ENCODE measurements at places on chromosomes 6 and 20. TPM values are rescaled to one million over a fixed set of nuclear protein-coding genes. Genes with fewer than 3 reads are reported as not detected.

The SYCP2L gene
- total RNA-seq = 0.58 TPM

The C20orf202 gene
- total RNA-seq = not detected

The SLC17A3 gene
- total RNA-seq = not detected

The LAMA2 gene
- total RNA-seq = 20.0 TPM

The MTHFD1L gene
- 8.9 TPM for total RNA-seq

The OR12D3 gene
- total RNA-seq = not detected

The ULBP2 gene
- not detected for total RNA-seq

The C6orf141 gene
- 6.2 TPM for total RNA-seq

The PSMA7 gene
- 202 TPM for total RNA-seq

The TSPO2 gene
- not detected for total RNA-seq

The APCDD1L gene
- total RNA-seq = not detected

The ECHDC1 gene
- total RNA-seq = 71.0 TPM

The THBD gene
- total RNA-seq = 68.7 TPM

The SLA2 gene
- 1.3 TPM for total RNA-seq

The LATS1 gene
- total RNA-seq = 26.8 TPM

The JPH2 gene
- 7.6 TPM for total RNA-seq

The GSTA1 gene
- not detected for total RNA-seq

The LAMA4 gene
- total RNA-seq = 141 TPM

The RAD21L1 gene
- total RNA-seq = not detected

DNA sequence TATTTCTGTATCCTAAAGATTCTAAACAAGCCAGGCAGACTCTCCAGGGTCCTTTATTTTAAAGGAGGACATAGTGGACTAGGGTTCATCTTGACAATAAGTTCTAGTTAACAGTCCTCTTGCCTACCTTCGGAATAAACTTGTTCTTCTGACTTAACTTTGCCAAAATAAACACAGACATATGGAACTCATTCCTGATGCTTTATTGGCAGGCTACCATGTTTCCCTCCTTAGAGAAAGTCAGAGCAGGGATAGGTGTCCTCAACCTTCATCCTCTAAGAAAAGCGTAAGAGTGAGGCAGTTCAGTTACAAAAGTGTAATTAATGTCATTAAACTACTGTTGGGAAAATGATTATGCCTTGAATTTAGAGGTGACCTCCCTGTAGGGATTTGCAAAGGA is 46.9 kb upstream of the NRSN1 start:
- no peak for DNase-seq

DNA sequence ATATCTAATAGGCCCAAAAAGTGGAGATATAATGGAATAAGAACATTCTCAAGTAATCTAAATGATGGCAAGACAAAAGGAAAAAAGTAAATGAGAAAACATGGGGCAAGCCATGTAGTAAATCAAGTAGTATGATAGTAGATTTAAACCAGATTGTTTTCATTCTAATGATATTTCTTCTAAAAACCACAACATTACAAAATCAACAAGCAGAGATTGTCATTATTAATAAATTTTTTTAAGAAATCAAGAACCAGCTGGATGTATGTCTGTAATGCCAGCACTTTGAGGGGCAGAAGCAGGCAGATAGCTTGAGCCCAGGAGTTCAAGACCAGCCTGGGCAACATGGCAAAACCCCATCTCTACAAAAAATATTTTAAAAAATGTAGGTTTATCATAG is 155.0 kb downstream of the RNGTT start:
- no peak for DNase-seq

DNA sequence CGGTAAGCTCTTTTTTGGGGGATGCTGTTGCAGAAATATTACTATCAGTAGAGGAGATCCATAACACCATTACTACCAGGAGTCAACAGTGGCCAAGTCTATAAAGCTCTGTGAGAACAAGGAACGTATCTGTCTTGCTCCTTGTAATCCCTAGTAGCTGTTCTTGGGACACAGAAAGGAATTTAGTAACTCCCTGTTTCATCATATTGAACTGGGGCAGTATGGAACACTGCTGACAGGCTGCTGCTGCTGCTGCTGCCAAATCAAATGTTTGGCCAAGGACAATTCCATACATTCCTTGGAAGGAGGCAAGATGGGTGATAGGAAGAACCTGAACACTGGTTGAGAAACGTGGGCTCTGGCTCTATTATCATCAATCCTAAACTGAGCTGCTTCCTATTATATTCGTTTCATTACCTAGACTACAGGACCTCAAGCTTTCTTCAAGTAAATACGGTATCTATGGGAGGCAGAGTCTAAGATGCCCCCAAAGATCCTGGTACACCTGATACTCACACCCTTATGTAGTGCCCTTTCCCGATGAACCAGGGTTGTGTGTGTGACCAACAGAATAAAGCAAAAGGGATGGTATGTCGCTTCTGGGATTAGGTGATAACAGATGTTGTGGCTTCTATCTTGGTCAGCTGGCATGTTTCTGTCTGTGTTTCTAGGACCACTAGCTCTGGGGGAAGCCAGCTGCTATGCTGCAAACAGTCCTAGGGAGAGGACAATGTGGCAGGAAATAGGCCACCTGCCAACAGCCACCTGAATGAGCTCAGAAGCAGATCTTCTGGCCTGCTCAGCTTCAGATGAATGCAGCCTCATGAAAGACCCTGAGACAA is 39.5 kb downstream of the ELOVL5 start:
- DNase-seq = peak; percentile 38

GRCh38 chr20:19677336-19677735 is 80.7 kb upstream of the RIN2 start:
- no peak for DNase-seq

- no peak for DNase-seq
These were observed 24.7 kb downstream of the MYT1 start for GRCh38 chr20:64188682-64189529.

- DNase-seq = no peak
These were observed 148.4 kb upstream of the BMP5 start for GRCh38 chr6:56023829-56024228.

- no peak for DNase-seq
These were observed 147.5 kb downstream of the THBS2 start for GRCh38 chr6:169106176-169106575.

GRCh38 chr6:72245565-72245964 is 359.2 kb downstream of the RIMS1 start:
- DNase-seq = no peak

GRCh38 chr6:121584586-121585369 is 149.3 kb downstream of the GJA1 start:
- no peak for DNase-seq

GRCh38 chr6:43339168-43339567 is 30.3 kb downstream of the ZNF318 start:
- DNase-seq = no peak

- DNase-seq = peak; percentile 68
These were observed 197.7 kb downstream of the FAXC start for GRCh38 chr6:99151634-99152346.

DNA sequence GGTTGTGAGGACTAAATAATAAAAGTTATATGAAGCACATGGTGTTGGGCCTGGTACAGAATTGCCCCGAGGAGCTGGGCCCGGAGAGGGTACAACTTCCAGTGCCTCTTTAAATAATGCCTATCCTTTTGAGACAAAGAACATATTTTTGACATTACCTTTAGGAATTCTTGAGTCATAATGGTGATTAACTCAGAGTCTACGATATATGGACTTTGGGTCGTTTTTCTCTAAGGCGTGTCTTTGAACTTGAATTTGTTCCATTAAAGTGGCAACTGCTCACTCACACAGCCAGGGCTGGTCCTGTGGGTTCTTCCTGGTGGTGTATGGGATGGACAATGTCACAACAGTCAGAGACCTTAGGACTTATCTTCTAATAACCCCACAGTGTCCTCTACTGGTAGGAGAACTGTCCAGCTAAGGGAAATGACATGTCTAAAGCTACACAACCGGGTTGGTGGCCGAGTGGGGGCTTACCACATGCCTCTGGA is 106.5 kb downstream of the CDC5L start:
- DNase-seq = no peak

DNA sequence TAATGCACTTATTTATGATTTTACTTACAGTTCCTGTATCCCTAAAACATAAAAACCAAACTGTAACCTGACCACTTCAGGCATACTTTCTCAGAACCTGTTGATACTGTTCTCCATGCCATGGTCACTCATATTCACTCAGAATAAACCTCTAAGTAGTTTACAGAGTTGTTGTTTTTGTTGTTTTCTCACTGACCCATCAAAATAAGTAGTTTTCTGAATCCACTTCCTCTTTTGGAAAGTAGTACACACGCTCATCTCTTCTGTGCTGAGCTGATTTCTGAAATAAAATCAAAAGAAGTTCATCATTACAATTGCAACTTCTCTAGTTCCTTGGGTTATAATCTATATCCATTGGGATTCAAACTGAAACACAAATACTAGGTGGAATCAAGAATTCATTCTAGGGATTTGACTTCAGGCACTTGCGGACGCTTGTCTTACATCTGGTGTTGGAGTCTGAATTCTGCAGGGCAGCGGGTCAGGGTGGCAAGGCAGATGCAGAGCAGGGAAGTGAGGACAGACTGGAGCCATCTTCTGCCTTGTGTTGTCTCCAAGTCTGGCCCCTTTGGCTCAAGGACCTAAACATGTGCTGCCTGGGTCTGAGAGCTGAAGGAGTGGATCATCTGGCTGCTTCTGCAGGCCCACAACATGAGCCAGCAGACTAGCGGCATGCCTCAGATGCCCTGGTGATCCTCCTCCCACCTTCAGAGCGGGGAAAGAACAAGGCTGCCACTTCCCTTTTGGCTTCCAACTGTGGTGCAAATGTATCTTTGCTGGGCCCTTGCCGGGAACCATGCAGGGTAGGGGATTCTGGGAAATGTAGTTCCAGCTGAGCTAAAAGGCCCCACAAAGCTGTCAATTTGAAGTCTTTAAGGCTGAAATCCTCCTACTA is 167.9 kb upstream of the MYLIP start:
- no peak for DNase-seq

DNA sequence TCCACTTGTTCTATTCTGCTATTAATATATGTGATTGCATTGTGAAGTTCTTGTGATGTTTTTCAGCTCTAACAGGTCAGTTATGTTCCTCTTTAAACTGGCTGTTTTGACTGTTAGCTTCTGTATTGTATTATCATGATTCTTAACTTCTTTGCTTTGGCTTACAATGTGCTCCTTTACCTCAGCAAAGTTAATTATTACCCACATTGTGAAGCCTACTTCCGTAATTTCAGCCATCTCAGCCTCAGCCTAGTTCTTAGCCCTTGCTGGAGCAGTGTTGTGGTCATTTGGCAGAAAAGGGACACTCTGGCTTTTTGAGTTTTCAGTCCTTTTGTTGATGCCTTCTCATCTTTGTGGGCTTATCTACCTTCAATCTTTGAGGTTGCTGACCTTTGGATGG is 440.2 kb downstream of the TBC1D32 start:
- DNase-seq = peak; percentile 18

- DNase-seq = peak; percentile 83
These were observed 646 bp upstream of the CPNE5 start for GRCh38 chr6:36839749-36840431.

DNA sequence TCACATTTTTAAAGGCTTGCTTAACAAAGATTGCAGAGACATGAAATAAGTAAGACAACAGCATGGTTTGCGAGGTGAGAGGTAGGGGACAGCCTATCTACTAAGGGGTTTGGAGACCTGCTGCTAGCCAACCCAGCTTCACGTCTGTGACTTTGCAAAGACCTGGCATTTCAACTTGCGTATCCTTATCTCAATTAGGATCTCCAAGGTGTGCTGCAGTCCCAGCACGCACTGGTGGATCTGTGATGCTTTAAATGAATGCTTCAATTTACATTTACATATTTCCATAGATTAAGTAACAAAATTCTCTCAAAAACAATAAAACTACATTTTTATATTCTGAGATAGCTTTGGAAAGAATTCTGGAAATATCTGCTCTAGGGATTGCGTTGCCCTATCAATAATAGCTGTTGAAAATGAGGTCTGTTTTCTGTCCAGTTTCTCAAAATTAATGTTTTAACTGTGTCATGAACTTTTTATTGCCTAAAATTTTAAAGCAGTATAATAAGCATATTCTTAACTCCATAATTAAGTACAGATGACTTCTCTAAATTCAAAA is 124.4 kb upstream of the EDN1 start:
- no peak for DNase-seq

DNA sequence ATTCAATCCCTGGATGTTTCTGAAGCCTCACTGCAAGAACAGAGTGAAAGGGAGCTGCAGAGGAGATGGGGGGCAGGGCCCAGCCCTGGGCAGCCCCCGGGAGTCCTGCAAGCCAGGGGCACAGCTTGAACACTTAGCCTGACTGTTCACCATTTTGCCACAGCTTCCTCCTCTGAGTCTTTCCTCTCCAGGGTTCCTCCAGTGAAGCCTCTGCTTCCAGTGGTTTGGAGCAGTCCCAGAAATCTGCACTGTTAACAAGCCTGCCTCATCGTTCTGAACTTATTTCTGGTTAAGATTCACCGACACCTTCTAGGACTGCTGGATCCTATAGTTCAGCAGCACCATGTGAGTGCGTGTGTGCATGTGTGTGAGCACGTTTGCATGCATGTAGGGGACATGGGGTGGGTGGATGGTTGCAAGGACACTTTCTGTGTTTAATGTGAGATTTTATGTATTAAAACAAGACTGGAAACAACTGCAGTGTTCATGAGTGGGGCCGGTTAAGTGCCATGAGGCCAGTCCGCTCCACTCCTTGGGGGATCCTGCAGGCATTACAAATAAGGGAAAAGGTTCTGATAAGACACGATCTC is 24.6 kb downstream of the CEBPB start:
- peak; percentile 44 for DNase-seq

GRCh38 chr20:11159728-11160127 is 485.9 kb upstream of the JAG1 start:
- peak; percentile 73 for DNase-seq

- DNase-seq = no peak
These were observed 182.7 kb downstream of the TAF4 start for GRCh38 chr20:61882716-61883615.

- no peak for DNase-seq
These were observed 333.5 kb downstream of the RNGTT start for GRCh38 chr6:88629838-88630494.

GRCh38 chr6:107488875-107489635 is 862 bp upstream of the SOBP start:
- peak; percentile 81 for DNase-seq

GRCh38 chr20:11112832-11113231 is 439.0 kb upstream of the JAG1 start:
- no peak for DNase-seq

- no peak for DNase-seq
These were observed 101.5 kb downstream of the ARID1B start for GRCh38 chr6:156878681-156879080.

DNA sequence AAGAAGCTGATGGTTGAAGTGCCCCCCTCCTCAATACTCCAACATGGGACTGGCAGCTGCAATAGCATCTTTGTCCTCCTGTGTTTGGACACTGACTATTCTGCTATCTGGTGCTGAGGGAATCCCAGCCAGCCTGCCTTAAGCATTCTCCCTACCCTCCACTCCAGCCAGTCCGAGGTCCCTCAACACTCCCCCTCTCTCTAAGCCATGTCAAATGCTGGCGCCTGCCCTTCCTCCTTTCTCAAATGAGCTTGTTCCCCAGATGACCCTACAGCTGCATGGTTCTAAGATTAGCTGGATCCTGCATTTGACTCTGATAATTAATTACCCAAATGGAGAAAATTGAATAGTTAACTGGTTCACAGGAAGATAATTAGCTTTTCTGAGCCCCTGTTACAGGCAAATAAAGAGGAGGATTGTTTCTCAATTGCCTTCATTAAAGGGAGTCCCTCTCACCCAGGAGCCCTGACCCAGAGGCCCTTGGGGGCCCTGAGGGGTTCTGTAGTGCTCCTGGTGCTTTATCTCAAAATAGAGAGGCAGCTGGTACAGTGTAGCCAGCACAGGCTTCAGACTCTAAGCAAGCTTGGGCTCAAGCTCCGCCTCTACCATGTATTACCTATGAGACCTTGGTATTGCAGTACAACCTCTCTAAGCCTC is 37.9 kb upstream of the CHD6 start:
- peak; percentile 39 for DNase-seq

Measured in stomach (tissue), 19 donors.